ENCODE measurements at places on chromosomes 6 and 20. TPM values are rescaled to one million over a fixed set of nuclear protein-coding genes. Genes with fewer than 3 reads are reported as not detected.
A peak's percentile ranks its signal among the peaks of the same experiment; 100 is the strongest.

DNA sequence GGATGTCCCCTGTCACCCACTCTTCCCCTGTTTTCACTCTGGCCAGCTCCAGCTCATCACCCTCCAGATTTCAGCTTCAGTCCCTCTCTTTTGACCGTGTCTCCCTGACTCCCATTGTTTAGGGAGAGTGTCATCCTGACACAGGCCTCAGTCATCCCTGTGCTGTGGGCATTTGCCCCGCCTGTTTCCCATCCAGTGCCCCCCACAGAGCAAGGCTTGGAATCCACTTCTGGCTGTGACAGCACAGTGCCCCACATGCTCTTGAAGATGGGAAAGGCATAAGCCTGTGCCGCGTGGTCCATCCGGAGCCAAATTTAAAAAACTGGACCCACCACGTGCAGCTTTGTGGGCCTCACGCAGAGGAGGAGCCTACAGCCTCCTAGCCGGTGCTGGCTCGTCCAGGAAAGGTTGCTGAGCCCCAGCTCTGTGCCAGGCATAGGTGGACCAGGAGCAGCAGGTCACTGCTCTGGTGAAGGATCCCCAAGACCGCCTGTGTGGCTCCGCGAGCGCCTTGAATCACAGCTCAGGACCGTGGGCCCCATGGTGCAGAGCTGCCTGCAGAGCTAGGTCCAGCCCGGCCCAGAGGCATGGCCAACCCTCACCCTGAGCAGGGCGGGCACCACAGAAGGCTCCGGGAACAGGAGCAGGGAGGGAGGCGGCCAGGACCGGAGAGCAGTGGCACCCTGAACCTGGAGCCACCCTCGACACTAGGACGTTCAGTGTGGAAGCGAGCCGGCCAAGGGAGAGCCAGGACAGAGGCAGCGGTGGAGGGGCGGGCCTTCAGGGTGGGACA lies 172.8 kb downstream of the CDH4 start:
- no peak for DNase-seq

GRCh38 chr6:149642829-149643580 lies 5.5 kb downstream of the KATNA1 start:
- DNase-seq = no peak

GRCh38 chr6:33695451-33695887 lies 16.0 kb downstream of the UQCC2 start:
- DNase-seq = no peak

CEBPB gene
- total RNA-seq = 46.2 TPM

GRCh38 chr6:47520282-47520681 lies 42.7 kb downstream of the CD2AP start:
- DNase-seq = no peak

NTSR1 gene
- not detected for total RNA-seq

- no peak for DNase-seq
These were observed 323.1 kb downstream of the CENPW start for GRCh38 chr6:126662966-126663365.

TP53INP2 gene
- total RNA-seq = 130 TPM

DNA sequence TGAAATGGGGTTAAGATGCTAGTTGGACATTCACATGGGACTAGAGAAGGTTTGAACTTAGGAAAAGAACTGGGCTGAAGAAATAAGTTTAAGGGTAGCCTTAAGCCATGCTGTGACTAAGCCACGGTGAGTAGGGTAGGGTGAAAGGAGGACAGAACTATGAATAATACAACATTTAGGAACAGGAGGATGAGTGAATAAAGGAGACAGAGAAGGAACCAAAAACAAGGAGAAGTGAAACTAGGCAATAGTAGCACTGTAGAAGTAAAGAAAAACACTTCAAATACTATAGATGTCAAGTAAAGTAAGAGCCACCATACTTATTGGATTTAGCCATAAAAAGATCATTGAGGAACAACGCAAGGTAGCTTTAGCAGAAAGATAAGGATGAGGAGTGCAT lies 111.2 kb downstream of the KCNQ5 start:
- no peak for DNase-seq

FERMT1 gene
- 1.8 TPM for total RNA-seq

- no peak for DNase-seq
These were observed 175.0 kb downstream of the HAO1 start for GRCh38 chr20:7765221-7765620.

DNA sequence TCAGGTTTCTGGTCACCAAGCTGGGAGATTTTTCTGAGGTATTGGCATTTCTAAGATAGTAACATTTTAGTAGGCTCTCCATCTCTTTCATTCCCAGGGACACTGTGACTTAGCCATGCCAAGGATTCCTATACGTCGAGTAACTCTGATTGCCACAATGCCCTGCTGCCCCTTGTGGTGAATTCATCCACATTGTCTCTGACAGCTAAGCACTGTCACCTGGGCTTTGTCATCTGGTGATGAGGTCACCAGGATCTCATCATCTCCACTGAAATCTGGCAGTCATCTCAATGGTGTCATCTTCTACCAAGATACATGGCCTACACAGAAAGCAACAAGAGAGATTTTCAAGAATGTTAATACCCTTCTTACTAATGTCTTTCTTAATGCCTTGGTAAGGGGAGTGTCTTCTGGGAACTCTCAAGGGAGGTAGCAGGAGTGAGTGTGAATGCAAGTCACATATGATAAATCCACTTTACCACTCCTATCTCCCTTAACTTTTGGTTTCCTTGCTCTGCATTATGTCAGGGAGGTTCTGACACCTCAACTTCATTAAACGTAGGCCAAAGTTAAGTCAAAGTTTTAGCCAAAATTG lies 246.7 kb downstream of the CD109 start:
- no peak for DNase-seq

- DNase-seq = no peak
These were observed 117.7 kb downstream of the IBTK start for GRCh38 chr6:82129797-82130196.

DNA sequence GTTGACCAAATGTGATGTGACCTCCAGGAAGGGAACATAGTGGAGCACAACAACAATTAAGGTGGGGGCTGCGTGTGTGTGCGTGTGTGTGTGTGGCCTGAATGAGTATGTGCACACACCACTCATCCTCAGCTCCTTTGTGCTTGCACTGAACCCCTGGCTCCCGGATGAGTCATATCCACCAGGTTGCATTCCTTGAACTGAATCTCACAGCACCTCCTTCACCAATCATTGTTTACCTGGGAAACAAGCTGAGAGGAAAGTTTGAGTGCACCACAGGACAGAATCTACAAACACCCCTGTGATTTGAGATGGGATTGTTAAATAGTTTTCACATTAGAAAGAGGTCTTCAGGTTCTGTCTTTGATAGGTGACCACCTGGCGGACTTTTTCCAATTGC lies 33.7 kb upstream of the GPR6 start:
- no peak for DNase-seq

- DNase-seq = no peak
These were observed 42.3 kb downstream of the YTHDF1 start for GRCh38 chr20:63173552-63174191.

DNA sequence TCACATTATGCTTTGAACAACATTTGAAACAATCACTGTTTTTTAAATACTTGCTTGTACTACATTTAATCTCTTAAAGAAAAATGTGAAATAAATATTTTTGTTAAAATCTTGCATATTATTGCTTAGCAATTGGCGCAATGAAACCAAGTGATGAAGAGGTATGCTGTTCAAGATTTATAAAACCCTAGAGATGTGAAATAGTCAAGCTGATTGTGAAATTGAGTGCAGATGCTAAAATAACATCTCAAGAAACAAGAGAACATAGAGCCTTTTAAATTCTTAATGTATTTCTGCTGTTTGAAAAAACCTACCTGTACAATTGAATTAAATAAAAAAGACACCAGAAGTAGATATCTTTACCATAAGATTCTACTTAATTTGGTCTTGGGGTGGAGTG lies 179.2 kb upstream of the MCHR2 start:
- no peak for DNase-seq

DNA sequence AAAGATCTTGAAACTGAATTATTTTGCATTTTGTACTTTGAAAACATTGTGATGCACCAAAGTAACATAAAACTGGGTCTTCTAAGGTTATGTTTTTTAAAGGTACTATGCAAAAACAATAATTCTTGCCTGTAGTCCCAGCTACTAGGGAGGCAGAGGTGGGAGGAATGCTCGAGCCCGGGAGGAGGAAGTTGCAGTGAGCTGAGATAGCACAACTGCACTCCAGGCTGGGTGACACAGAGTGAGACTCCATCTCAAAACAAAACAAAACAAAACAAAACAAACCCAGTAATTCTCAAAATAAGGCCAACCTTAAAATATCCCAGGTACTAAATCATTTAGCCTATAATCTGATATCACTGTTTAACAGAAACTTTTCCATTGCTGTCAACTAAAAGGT lies 269.6 kb downstream of the KHDC1L start:
- no peak for DNase-seq

DNA sequence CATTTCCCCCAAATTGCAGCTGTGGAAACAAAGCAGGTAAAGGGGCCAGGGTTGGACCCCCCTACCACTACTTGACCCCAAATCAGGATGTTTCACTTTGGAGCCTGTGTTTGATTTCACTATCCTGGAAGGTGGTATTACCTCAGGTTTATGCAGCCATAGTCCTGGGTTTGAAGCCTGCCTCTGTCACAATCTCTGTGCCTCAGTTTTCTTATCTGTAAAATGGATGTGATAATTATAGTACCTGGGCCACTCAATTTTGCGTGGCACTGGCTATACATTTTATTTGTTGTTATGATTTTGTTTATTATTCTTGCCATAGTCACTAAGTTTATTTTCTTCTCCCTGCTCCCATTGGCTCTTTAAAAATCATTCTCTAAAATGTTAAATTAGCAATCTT lies 26.7 kb downstream of the JARID2 start:
- DNase-seq = no peak

C6orf132 gene
- 1.9 TPM for total RNA-seq

- no peak for DNase-seq
These were observed 215.1 kb downstream of the PACRG start for GRCh38 chr6:162942866-162943265.

DNA sequence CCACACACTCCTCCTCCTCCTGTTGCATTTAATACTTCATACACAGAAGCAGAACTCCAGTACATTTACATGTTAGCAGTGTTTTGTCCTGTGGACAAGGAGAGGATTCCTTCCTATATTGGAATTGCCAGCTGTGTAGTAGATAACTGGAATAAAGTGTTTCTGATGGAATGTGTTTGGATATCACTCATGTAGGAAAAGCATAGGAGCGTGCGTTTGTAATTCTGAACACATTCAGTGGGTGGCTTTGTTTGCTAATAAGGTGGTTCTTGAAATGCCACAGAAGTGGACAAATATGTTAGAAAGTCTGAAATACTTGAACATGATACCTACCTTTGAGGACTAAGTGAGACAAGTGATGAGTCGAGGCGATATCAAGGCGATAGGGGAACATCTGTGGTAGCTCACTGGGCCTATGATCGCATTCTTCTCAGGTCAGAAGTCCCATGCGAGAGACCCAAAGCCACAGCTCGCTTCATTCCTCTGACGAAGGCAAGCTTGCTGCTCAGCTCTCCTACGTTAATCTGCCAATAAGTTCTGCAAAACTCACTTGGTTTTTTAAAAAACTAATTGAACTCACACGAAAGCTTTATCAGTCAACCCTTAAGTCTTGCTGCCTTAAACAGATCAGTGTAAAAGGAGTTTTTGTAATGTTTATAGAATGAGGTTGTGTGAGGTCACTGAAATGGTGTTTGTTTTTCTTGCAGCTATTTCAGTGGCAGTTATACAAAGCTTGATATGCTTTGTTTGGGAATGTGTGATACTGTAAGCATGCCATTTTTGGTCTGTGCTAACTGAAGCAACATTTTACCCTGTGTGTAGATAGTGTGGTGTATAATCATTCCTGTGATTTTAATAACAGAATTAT lies 159.9 kb downstream of the SOX4 start:
- DNase-seq = no peak

GRCh38 chr20:38111366-38112232 lies 53.5 kb downstream of the TGM2 start:
- DNase-seq = no peak

GRCh38 chr20:16808796-16809195 lies 60.6 kb downstream of the OTOR start:
- DNase-seq = no peak

- DNase-seq = no peak
These were observed 4.0 kb downstream of the MAP3K5 start for GRCh38 chr6:136788069-136788902.

- no peak for DNase-seq
These were observed 56.9 kb upstream of the DYNLRB1 start for GRCh38 chr20:34459209-34459897.

STX11 gene
- 3.1 TPM for total RNA-seq

DNA sequence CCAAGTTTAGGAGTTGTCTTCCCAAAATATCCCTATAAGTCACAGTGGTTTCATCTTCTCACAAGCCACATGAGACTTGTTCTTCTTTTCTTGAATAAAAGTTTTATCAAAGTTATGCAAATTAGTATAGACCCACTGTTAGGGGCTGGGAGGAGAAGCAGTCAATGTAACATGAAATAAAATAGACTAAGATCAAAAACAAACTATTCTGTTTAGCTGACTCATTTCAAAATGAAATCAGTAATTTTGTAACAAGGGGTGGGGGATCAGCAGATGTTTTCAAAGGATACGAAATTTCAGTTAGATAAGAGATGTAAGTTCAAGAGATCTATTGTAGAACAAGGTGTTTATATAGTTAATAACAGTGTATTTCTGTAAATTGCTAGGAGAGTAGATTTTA lies 339.6 kb upstream of the PRDM1 start:
- no peak for DNase-seq

OXT gene
- not detected for total RNA-seq

KAT14 gene
- 13.4 TPM for total RNA-seq

SAMD10 gene
- 3.9 TPM for total RNA-seq

- DNase-seq = peak; percentile 32
These were observed 122.6 kb upstream of the IFNGR1 start for GRCh38 chr6:137341681-137342195.

GRCh38 chr20:51359401-51359800 lies 183.1 kb downstream of the NFATC2 start:
- no peak for DNase-seq

- DNase-seq = no peak
These were observed 313.6 kb downstream of the ALDH8A1 start for GRCh38 chr6:134636186-134636799.

DNA sequence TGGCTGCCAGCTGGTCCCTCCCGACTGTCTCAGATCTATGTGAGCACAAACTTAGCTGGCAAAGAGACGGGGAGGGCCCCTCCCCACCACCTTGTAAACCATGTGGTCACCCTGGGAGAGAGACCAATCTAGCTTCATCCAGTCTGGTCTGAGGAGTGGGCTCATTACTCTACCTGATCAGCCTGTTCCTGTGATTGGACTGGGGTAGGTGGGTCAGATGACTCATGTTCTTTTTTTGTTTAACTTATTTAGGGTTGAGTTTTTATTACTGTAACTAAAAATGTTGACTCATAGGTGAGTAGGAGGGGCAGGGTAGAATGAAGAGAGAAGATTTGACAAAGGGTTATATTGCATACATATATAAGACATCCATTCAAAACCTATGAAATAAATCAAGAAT lies 4.7 kb downstream of the GSTA4 start:
- no peak for DNase-seq

WASF1 gene
- 1.5 TPM for total RNA-seq

GRCh38 chr6:146200176-146200575 lies 171.3 kb downstream of the GRM1 start:
- no peak for DNase-seq

GRCh38 chr6:6724539-6725467 lies 136.3 kb downstream of the LY86 start:
- DNase-seq = peak; percentile 78

SIRPA gene
- total RNA-seq = 29.0 TPM

MEP1A gene
- total RNA-seq = not detected

- DNase-seq = no peak
These were observed 14.9 kb downstream of the NT5E start for GRCh38 chr6:85464722-85465150.

GRCh38 chr6:42030585-42031506 lies 19.5 kb upstream of the TAF8 start:
- peak; percentile 75 for DNase-seq
